ENCODE measurements at places on chromosomes 6 and 20.

DNA sequence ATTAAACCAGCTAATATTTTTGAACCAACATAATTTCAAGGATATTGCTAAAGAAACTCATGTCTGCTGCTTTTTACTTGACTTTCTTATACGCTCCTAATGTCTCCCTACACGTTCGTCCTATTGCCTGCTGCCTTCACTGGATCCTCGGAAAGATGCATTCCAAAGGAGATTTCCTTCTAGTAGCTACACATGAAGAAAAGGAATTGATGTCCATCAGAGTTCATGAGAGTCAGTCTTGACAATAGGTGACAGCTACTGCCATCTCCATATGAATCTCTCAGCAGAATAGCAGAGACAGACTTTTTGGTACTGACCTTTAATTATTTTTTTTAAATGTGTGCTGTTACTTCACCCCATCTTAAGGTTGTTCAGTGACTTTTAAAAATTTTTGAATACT lies 24.2 kb upstream of the COL9A1 start:
- DNase-seq, result no peak

GRCh38 chr20:5767493-5768098 lies 17.4 kb downstream of the SHLD1 start:
- no peak for DNase-seq

- DNase-seq, result no peak
These were observed 111.7 kb downstream of the TNFRSF21 start for GRCh38 chr6:47197682-47198640.

- DNase-seq, result no peak
These were observed 43.4 kb downstream of the DLGAP4 start for GRCh38 chr20:36349384-36350170.

GRCh38 chr6:36607683-36608386 lies 13.7 kb downstream of the SRSF3 start:
- no peak for DNase-seq

GRCh38 chr6:22980446-22980845 lies 411.1 kb downstream of the HDGFL1 start:
- DNase-seq, result no peak

DNA sequence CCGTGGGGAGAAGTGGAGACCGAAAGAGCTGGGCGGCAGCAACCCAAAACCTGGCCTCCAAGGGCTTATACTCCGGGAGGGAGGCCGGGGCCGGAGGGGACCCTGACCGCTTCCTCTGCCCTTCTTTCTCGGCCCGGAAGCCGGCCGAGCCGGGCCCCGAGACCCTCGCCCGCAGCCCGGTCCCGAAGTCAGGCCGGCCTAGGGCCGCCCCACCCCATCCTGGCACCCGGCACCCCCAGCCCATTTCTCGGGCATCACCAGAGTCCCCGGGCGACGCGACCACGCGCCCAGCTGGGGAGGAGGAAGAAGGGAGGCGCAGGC lies 572 bp upstream of the ZDHHC14 start:
- no peak for DNase-seq

- no peak for DNase-seq
These were observed 81.2 kb downstream of the UNC5CL start for GRCh38 chr6:40957616-40958492.

- DNase-seq, result no peak
These were observed 28.0 kb downstream of the HEBP2 start for GRCh38 chr6:138432063-138432356.

DNA sequence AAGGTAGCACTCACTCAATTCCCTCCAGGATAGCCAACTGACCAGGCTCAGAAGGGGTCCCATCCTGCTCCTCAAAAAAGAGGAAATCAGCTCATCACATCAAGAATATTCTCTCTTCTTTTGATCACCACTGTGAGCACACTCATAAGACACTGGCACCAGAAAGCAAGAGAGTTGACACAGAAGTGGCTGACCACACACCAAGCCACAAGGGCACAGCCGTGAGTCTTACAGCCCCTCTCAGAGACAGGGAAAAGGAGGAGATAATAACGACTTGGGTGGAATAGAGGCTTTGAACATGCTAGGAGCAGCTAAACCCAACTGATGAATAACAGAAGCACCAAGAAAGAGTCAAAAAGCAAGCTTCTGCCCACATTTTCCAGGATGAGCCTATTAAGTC lies 249.1 kb upstream of the PREP start:
- DNase-seq, result no peak

DNA sequence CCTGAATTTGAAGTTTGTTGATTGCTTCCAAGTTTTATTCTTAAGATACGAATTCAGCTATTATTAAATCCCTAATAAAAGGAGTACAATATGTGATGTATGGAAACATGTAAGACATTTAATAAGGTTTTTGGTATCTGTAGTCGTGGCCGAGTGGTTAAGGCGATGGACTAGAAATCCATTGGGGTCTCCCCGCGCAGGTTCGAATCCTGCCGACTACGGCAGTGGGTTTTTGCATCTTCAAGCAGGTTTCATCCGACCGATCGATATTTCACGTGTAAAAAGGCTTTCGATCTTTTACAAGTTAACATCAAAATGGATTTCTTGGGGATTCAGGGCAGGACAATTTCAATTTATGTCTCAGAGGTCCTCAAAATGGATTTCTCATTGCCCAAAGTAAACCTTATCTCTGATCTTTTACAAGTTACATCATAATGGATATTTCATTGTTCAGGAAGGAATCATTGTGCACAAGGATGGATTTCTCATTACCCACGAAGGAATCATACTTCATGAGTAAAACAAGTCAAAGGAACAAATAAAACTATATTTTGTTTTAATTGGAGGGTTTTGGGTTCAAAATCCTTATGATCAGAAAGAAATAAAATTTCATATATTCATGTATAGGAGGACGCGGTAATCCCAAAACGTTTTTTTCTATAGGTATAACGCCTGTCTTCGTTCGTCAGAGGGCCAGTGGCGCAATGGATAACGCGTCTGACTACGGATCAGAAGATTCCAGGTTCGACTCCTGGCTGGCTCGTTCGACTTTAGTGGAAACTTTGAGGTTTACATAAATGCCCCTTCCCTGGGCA lies 37.3 kb upstream of the BTN3A2 start:
- no peak for DNase-seq

Measured in stimulated activated CD8-positive, alpha-beta memory T cell treated with anti-CD3 and anti-CD28 coated beads, Interleukin-4, amount 100 ng/mL, for 1 hour (primary cell).